ENCODE measurements at places on chromosomes 5 and 9. TPM values are rescaled to one million over a fixed set of nuclear protein-coding genes. Genes with fewer than 3 reads are reported as not detected.

PTCD2 gene
- 6.7 TPM for total RNA-seq

IFNA1 gene
- total RNA-seq: not detected

DHX29 gene
- 44.6 TPM for total RNA-seq

SHISAL2B gene
- not detected for total RNA-seq

MPDZ gene
- total RNA-seq: 29.6 TPM

DNA sequence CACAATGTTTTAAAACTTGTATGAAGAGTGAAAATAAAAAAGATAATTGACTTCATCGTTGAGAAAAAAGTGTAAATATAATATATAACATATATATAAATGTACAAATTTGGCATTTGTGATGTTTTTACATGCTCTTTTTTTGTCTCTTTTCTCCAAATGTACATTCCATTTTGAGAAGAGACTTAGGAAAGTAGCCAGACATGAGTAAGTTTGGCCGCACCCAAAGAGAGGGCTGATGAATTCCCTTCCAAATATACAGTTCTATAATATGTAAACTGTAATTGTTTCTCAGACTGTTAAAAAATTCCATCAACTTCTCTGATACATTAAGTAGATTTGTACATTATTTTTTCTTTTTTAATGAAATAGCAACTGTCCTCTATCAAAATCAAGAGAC lies 193.2 kb upstream of the MAP3K1 start:
- no peaks in the 10 kb centered on the region for H3K27me3 ChIP-seq
- H3K4me3 ChIP-seq: no peak overlapping the region
- no peak for DNase-seq
- H3K36me3 ChIP-seq: no peaks in the 10 kb centered on the region

DNA sequence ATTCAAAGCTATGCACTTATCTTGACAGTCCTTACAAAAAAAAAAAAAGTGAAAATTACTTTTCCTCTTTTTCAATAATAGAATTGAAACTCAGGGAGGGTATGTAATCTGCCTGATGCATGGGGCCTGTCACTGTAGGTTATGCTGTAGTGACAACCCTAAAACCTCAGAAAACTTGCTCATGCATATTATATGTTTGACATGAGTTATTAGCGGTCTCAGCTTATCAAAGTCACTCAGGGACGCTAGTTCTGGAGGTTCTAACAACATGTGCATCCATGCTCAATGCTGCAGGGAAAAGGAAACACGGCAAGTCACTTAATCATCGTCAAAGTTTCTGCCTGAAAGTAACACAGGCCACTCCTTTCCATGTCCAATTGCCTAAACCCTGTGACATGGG lies 78.4 kb upstream of the TMEM252 start:
- DNase-seq: no peak
- no peak overlapping the region for H3K27ac ChIP-seq
- no peak overlapping the region for H3K4me3 ChIP-seq
- no peaks in the 10 kb centered on the region for H3K36me3 ChIP-seq
- no peaks in the 10 kb centered on the region for H3K27me3 ChIP-seq

- H3K36me3 ChIP-seq: no peaks in the 10 kb centered on the region
- H3K4me1 ChIP-seq: peaks cover 36% of the 10 kb centered on the region
- H3K27me3 ChIP-seq: no peaks in the 10 kb centered on the region
- peak; percentile 56 for DNase-seq
Measured at GRCh38 chr9:83304686-83305085, 233.5 kb downstream of the FRMD3 start.

- peaks cover 9% of the 10 kb centered on the region for H3K4me1 ChIP-seq
- H3K36me3 ChIP-seq: no peaks in the 10 kb centered on the region
- peak overlapping the region; percentile 24 for H3K4me3 ChIP-seq
Measured at GRCh38 chr9:3516667-3517330, 9.0 kb downstream of the RFX3 start.

GRCh38 chr5:29277642-29278041 lies 1915.8 kb upstream of the CDH6 start:
- no peaks in the 10 kb centered on the region for H3K4me1 ChIP-seq
- no peaks in the 10 kb centered on the region for H3K36me3 ChIP-seq
- no peak overlapping the region for H3K27ac ChIP-seq
- DNase-seq: no peak

- H3K36me3 ChIP-seq: no peaks in the 10 kb centered on the region
- H3K4me1 ChIP-seq: no peaks in the 10 kb centered on the region
- no peak overlapping the region for H3K4me3 ChIP-seq
- H3K27me3 ChIP-seq: no peaks in the 10 kb centered on the region
Measured at GRCh38 chr5:129836321-129836720, 67.9 kb upstream of the CHSY3 start.

- H3K27ac ChIP-seq: no peak overlapping the region
- no peaks in the 10 kb centered on the region for H3K36me3 ChIP-seq
- DNase-seq: no peak
- no peaks in the 10 kb centered on the region for H3K27me3 ChIP-seq
- H3K4me1 ChIP-seq: no peaks in the 10 kb centered on the region
Measured at GRCh38 chr9:15401266-15401665, 21.4 kb upstream of the SNAPC3 start.

All from gastrocnemius medialis (tissue), 4 donors.